Ovary (tissue), 10 donors: ENCODE measurements at places on chromosomes 2 and 18. TPM values are rescaled to one million over a fixed set of nuclear protein-coding genes. Genes with fewer than 3 reads are reported as not detected.

GRCh38 chr2:133369901-133370658, 198.2 kb downstream of the NCKAP5 start:
- no peak for DNase-seq

DNA sequence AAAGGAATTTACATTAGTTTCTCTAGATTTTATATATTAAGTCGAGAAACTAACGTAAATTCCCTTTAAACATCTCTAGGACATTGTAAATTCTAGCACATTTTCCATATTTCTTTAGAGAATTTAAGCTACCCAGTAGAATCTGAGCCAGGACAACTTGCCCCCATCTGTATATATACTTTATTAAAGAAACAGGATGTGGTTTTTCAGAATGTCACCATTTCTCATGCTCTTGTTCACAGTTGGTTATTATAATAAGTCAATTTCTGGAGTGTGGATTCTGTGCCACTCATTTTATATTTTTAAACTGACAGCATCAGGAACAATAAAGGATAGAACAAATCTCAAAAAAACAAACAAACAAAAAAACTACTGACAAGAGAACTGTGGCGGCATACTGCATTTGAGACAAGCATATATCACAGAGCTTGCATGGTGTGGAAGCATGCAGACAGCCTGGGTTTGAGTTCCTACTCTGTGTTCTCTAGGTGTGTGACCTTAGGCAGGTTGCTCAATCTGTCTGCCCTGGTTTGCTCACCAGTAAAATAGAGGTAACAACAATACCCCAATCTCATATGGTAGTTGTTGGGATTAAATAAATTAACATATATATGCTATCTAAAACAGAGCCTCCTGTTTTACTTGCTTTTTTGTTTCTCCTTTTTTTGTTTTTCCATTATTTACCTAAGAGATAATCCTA, 61.4 kb upstream of the DNER start:
- no peak for DNase-seq

GRCh38 chr2:218458598-218458997, 39.7 kb downstream of the VIL1 start:
- no peak for DNase-seq

POTEE gene
- polyA plus RNA-seq, result not detected

CDCA7 gene
- polyA plus RNA-seq, result 2.5 TPM

IL36G gene
- polyA plus RNA-seq, result not detected
